ENCODE measurements at places on chromosomes 11 and 22. TPM values are rescaled to one million over a fixed set of nuclear protein-coding genes. Genes with fewer than 3 reads are reported as not detected.

OR2AG2 gene
- 0.06 TPM for total RNA-seq

XKR3 gene
- total RNA-seq: not detected

MS4A3 gene
- not detected for total RNA-seq

C22orf42 gene
- not detected for total RNA-seq

NCR3LG1 gene
- 5.9 TPM for total RNA-seq

PVALB gene
- not detected for total RNA-seq

HORMAD2 gene
- not detected for total RNA-seq

MRGPRX3 gene
- total RNA-seq: not detected

ANO5 gene
- total RNA-seq: not detected

MICAL2 gene
- 158 TPM for total RNA-seq

GPHA2 gene
- total RNA-seq: not detected

TRIM48 gene
- total RNA-seq: not detected

TTC36 gene
- total RNA-seq: 0.38 TPM

TCIRG1 gene
- 129 TPM for total RNA-seq

SYT7 gene
- total RNA-seq: not detected

DERL3 gene
- total RNA-seq: 6.7 TPM

PDGFB gene
- 1.2 TPM for total RNA-seq

F2 gene
- total RNA-seq: not detected

SPON1 gene
- total RNA-seq: 0.08 TPM

FOLR3 gene
- total RNA-seq: not detected

Data from activated CD8-positive, alpha-beta memory T cell treated with anti-CD3 and anti-CD28 coated beads for 36 hours (primary cell).